Effector CD8-positive, alpha-beta T cell (primary cell): ENCODE measurements at places on chromosomes 7 and 10.

GRCh38 chr7:150463461-150463860, 13.0 kb downstream of the GIMAP8 start:
- no peak for DNase-seq

DNA sequence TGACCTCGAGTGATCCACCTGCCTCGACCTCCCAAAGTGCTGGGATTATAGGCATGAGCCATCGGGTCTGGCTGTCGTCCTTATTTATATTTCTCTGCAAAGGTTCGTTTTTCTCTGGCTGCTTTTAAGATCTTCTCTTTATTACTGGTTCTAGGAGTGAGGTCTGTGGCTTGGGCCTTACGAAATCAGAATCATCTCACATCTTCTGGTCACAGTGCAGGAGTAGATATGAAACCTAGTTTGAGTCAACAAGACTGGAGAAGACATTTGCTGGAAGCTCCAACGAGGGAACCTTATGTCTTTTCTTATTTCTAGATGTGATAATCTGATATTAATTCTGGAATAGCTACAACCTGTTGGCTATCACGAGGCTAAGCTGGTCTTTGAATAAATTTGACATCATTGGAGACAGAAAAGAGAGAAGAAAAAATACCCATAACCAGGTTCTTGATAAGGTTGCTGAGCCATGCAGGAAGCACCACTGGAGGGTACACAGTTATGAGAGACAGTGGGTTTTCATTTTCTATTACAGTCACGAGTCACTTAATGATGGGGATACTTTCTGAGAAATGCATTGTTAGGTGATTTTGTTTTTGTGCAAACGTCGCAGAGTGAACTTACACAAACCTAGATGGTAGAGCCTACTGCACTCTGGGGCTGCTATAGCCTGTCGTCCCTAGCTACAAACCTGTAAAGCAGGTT, 25.6 kb upstream of the IL15RA start:
- DNase-seq, result no peak

GRCh38 chr7:151061213-151062110, 2.1 kb downstream of the SLC4A2 start:
- DNase-seq, result no peak

GRCh38 chr10:29652192-29652591, 17.4 kb upstream of the SVIL start:
- no peak for DNase-seq

GRCh38 chr7:39509436-39509835, 56.8 kb upstream of the YAE1 start:
- DNase-seq, result no peak

DNA sequence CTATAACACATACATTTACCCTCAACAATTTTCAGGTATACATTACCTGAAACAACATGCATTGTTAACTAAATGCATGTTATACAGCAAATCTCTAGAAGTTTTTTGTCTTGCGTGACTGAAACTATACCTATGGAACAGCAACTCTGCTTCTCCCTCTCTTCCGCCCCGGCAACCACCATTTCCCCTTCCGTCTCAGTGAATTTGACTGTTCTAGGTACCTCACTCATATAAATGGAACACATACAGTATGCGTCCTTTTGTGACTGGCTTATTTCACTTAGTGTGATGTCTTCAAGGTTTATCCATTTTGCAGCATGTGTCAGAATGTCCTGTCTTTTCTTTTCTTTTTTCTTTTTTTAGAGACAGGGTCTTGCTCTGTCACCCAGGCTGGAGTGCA, 22.5 kb downstream of the CALHM2 start:
- DNase-seq, result no peak

DNA sequence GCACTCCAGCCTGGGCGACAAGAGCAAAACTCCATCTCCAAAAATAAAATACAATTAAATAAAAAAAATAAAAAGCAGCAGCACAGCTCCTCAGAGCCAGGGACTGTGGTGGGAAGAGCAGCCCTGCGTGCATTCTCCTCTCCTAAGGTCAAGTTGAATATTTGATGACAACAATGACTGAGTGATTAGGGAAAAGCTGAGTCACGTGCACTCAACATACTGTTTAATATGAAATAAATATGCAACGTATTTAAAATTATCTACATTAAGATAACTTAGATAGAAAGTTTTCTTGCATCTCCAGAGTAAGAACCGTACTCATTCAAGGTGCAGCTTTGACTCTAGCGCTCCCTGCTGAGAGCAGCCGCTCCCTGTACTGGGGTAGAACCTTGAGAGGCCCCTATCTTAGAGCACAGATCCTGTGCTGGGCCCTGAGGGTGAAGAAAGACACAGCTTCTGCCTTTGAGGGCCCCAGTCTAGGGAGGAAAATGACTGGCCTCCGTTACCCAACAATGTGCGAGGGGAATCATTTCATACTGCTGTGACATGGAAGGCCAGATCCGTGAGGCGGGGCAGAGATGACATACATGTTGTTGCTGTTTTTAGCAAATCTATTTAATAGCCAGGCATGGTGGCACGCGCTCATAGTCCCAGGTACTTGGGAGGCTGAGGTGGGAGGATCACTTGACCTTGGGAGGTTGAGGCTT, 81.1 kb downstream of the SVIL start:
- DNase-seq, result no peak

DNA sequence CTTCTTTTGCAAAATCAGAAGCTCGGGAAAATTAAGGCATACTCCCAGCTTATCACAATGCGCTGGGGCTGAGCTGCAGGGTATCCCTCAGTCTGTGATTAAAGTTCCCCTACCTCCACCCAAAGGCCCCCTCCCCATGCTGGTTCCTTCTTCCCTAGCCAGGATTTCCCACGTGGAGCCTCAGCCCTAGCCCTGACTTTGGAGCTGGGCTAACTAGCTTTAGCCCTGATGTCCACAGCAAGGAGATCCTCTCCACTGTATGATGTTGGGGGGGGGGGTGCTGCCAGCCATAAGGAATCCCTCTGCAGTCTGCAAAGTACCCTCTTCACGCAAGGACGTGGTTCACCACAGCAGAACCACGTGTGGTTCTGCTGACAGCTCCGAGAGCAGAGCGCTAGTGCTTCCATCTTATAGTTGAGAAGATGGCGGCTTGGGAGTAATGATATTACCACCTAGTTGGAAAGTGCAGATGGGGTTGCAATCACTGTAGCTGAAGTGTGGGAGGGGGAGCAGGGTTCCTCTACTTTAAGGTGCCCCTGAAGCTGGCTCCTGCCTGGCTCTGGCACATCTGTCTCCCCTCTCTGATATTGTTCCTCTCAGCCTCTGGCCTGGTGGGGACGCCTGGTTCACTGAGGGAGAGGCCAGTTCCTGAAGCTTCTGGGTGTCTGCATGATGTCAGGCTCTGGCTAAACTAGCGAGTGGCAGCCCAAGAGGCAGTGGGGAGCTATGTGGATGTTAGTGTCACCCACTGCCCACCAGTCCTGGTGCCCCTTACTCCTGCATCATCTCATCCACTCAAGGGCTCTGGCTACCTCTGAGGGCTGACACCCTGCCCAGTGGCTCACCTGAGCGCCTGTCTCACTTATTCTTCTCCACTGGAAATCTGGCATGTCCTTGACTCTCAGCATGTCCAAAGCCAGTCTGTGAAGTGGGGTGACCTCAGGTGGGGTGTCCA, 270.7 kb downstream of the RPS24 start:
- no peak for DNase-seq

GRCh38 chr7:99375070-99375807, 709 bp downstream of the ARPC1B start:
- peak; percentile 51 for DNase-seq

- DNase-seq, result no peak
Observed at GRCh38 chr10:92130622-92131274, 160.1 kb downstream of the CPEB3 start.

DNA sequence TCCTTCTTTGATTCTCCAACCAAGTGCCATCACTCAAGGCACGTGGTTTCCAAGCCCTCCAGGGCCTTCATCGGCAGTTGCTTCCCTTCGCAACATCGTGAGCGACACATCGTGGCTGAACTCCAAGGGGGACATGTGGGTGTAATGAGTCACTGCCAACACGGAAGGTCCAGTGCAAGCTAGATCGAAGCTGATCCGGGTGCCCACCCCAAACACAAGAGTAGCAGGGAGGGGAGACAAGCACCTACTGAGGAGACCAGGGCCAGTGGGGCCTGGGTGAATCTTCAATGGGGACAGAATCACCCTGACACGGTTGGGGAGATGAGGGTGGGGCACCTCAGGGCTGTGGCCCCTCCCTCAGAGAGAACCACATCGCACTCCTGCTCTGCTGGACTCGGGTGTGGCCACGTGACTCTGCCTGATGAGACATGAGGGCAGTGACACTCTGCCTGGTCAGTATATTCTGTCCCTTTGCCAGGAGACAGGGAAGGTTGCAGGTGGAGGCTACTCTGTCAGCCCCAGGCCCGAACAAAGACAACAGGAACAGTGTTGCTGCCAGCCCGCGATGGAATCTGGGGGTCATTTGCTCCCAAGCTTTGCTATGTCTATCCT, 36.8 kb upstream of the HSPA12A start:
- no peak for DNase-seq

DNA sequence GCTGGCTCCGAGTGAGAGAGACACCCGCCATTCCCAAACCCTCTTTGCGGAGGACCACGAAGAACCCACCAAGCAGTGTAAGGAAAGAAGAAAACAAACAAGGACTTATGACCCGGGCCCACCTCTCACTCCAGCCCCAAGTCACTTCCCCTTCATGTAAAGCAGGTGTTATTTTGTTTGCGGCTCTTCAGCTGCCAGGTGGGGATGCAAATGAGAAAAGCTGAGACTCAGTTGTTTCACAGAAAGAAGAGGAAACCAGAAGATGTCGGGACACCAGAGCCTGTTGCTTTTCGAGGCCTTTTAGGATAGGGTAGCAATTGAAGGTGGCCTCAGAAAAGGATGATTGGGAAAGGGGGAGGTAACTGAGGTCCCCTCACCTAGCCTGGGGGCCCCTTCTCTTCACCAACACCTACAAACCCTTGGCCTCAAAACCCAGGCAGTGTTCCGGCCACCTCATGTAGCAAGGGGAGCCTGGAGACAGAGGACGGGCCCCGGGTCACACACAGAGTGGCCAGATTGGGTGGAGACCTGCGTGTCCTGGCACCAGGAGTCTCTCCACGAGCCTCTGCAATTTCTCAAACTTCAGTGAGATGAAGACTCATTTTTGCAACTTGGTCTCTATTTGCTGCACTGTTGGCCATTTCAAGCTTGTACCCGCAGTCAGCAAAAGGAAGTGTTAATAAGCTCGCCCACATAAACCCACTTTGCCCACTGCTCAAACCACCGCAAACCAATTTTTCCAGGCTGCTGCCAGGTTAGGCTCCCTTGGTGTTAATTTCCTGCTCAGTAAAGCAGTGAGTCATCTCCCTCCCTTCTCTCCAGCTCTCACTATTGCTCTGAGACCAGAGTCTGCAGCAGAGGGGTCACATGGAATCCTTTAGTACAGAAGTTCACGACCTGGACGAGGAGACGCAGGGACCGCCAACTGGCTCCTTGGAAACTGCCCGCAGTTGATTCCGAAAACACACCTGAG, 45.5 kb downstream of the AOC1 start:
- no peak for DNase-seq

- no peak for DNase-seq
Observed at GRCh38 chr7:158706710-158707590, 2.3 kb upstream of the NCAPG2 start.

- no peak for DNase-seq
Observed at GRCh38 chr10:74585231-74586087, 240.9 kb upstream of the KAT6B start.

DNA sequence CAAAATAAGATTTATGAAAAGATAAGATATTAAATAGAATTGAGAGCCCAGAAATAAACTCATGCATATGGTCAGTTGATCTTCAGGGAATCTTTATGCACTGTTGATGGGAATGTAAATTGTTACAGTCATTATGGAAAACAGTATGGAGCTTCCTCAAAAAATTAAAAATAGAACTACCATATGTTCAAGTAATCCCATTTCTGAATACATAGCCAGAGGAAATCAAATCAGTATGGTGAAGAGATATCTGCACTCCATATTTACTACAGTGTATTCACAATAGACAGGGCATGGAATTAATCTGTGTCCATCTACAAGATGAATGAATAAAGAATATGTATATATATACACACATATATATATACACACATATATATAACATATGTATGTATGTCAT, 122.3 kb upstream of the CSTF2T start:
- DNase-seq, result no peak

- DNase-seq, result no peak
Observed at GRCh38 chr10:127462643-127463295, 86.3 kb upstream of the NPS start.

- DNase-seq, result no peak
Observed at GRCh38 chr7:127514499-127514898, 70.9 kb downstream of the GCC1 start.

- DNase-seq, result no peak
Observed at GRCh38 chr10:76169246-76169645, 737.8 kb downstream of the LRMDA start.

- no peak for DNase-seq
Observed at GRCh38 chr10:103691723-103692435, 163.5 kb downstream of the SH3PXD2A start.

DNA sequence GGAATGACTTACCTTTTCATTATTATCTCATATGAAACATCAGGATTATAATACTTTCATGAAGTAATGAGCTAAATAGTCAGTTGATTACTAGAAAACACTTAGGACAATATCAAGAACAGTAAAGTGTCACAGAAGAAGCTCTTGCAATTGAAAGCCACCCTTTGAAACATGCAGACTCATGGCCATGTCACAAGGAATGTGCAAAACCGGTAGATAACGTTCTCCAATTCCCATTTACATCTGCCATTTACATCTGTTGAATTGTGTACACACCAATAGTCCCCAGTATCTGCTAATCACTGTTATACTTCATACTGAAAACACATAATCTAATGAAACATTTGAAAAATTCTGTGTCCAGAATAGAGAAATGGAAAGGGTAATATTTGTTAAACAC, 237.5 kb downstream of the CREB5 start:
- DNase-seq, result no peak

GRCh38 chr10:24449321-24449740, 240.4 kb downstream of the KIAA1217 start:
- no peak for DNase-seq

GRCh38 chr10:85195596-85195995, 867.2 kb downstream of the CCSER2 start:
- no peak for DNase-seq

GRCh38 chr7:47647181-47647917, 65.4 kb upstream of the TNS3 start:
- DNase-seq, result no peak

- no peak for DNase-seq
Observed at GRCh38 chr10:74099836-74100235, 50.8 kb downstream of the AP3M1 start.

GRCh38 chr7:151243408-151244195, 4.9 kb downstream of the SMARCD3 start:
- DNase-seq, result no peak

- DNase-seq, result no peak
Observed at GRCh38 chr10:3893901-3894563, 109.0 kb upstream of the KLF6 start.

- no peak for DNase-seq
Observed at GRCh38 chr7:100823140-100823525, 4.2 kb downstream of the EPHB4 start.

GRCh38 chr7:147578196-147578595, 1012.4 kb upstream of the C7orf33 start:
- DNase-seq, result no peak

GRCh38 chr10:61634746-61635145, 28.0 kb upstream of the CABCOCO1 start:
- no peak for DNase-seq
